ENCODE measurements at places on chromosomes 2 and 18.

GRCh38 chr18:11994703-11995444 is 13.6 kb downstream of the IMPA2 start:
- no peak for DNase-seq

- DNase-seq = no peak
Observed at GRCh38 chr18:13294309-13294708, 75.7 kb downstream of the LDLRAD4 start.

DNA sequence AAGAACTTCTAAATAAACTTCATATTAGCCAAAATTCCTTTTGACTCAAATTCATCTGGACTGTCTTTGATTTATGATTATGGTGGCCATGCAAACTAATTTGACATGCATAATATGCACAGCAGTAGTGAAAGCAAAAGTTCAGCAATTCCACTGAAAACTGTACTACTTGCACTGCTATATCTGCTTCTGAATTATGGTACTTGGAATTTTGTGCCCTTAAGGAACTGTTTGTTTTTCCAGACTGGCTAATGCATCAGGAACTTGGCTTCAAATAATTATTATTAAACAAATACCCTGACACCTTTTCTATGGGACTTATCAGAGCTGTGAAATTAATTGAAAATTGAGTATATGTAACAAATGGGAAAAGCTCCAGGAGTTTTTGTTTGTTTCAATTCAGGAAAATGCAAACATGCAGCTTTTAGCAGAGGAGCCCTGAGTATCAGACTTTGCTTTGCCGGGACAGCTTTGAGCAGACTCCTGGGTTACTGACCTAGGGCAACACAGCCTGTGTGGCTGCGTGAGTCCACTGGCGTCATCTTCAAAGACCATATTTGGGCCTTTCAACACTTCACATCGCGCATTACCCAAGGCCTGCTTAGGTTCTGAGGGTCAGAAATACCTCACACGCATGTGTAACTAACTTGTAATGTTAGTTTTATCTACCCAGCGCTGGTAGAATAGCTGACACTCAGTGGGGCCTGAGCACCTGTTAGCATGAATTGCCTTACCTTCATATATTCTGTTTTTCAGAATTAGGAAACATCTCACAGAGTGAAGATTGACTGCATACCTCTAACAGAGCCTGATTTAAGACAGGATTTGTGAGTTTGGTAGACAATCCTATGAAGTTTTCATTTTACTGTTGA is 35.4 kb downstream of the CFAP221 start:
- DNase-seq = no peak

DNA sequence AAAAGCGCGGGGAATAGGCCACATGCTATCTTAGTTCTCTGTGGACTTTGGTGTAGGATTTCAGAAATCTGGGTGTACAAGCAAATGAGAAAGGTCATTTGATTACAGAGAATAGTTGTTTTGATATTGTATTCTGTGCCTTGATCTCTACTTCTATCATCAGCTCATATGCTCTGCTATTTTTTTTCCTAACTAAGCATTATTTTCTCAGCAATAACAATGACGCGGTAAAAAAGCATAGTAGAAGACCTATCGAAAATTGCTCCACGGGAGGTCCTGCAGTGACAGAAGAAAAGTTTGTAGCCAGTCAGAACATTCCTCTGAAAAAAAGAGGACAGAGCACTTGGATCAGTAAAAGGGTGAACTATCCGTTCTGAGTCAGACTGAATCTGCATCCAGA is 2.8 kb upstream of the SETBP1 start:
- DNase-seq = no peak

GRCh38 chr2:177772529-177772928 is 300.0 kb downstream of the PDE11A start:
- peak; percentile 25 for DNase-seq

GRCh38 chr2:60811491-60812375 is 55.7 kb downstream of the PAPOLG start:
- no peak for DNase-seq

DNA sequence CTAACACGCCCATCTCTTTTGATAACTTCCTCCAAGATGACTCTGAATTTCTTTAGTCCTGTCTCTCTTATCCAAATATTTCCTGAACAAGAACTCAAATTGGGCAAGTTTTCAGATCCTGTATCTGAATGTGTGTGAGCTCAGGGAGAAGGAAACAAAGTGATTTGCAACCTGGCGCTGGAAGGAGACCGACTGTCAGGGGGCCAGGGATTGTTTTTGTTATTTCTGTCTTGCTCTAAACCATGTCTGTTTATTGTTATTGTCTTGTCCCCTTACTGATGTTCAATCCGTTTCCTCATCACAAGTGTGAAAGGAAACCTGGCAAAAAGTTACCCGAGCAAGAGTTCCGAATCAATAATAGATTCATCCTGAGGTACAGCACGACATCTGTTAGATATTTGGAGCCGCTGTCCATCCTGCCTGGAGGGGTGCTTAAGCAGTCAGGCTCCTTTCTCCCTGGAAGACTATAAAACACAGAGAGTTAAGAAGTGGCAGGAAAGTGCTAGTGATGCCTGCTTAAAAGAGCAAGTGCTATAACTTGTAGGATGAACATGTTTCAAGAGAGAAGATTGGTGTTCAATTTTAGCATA is 132.5 kb upstream of the OSR1 start:
- DNase-seq = no peak

DNA sequence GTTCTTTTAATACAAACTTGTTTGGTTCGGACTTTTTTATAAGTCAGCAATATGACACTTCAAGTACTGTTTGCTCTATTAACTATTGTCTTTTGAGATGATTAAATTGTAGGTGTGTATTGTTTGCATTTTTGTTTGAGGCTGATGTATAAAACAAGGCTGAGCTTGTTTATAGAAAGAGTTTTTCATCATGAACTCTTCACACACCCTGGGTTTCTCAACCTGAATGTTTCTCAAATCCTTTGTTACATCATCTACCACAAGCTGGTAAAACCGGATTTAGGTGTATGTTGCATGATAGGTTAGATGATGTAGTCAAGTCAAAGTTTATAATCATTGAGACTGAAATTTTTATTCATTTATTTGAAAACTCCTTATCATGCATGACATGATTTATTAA is 335.2 kb upstream of the LRATD1 start:
- DNase-seq = no peak

DNA sequence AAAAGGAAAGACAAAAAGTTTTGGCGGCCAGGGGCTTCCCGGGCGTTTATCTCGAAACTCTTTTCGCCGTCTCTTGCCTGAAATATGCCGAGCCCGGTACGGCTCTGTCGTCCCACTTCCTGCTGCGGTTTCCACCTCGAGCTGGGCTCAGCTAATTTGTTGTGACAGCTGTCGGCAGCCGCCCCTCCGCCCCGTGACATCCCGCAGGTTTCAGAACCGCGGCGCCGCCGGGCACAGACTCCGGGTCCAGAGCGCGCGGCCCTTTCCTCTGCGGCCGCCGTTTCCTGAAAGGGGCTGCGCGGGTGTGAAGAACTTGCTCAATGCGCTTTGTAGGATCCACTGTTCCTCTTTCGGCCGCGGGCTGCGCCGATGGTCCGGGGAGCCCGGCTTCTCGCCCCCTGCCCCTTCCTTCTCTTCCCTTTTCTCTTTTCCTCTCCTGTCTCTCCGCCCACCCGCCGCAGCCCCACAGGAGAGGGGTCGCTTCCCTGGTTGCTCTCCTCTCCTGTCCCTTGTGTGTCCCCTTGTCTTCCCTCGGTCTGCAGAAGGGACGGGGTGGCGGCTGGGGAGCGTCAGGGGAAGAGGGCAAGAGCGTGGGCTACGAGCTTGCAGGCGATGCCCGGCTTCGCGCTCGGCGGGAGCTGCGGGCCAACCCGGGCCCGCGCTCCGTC is 648 bp downstream of the ARID5A start:
- peak; percentile 69 for DNase-seq

DNA sequence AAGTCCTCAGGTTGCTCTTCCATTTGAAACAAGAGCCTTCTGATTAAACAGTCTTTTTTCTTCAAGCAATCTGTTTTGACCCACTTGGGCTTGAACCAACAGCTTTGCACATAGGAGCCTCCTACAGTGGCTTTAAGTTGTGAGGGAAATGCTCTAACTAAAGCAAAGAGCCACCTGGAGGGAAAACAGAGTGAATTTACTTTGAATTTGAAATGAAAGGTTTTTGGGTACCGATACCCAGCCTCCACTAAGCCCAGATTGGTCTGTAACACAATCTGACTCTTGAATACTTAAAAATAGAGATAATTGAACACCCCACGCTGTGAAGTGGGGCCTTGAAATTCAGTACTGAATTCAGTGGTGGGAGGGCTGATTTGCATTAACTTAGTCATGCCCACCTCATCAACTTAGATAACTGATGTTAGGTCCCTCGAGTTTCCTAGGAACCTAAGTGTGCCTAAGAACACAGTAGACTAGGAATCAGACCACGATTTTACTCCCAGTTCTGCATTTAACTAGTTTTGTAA is 56.3 kb upstream of the ACVR1C start:
- no peak for DNase-seq

GRCh38 chr2:206736935-206737334 is 18.7 kb upstream of the DYTN start:
- DNase-seq = no peak

DNA sequence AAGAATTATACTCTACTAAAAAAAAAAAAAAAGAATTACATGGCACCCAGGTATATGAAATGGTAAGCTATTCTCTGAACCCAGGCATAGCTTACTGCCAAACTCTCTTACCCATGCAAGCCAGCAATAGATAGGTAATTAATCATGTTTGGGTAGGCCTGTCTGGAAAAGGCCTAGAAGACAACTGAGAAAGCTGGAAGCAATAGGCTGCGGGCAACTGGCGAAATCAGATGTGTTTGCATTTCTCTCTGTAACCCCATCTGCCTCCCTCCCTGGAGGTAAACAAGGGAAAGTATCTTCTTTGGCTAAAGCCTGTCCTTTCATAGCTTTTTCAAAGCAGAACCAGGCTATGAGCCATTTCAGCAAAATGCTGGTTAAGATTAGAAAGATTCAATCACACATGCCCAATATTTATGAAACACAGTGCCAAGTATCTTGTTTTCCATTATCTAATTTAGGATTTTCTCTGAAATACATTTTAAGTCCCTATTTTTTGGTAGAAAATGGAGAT is 934.8 kb upstream of the DDX18 start:
- DNase-seq = no peak

- peak; percentile 92 for DNase-seq
Observed at GRCh38 chr2:43219383-43220228, 6.8 kb downstream of the ZFP36L2 start.

GRCh38 chr2:154720651-154721050 is 22.2 kb downstream of the KCNJ3 start:
- DNase-seq = no peak

DNA sequence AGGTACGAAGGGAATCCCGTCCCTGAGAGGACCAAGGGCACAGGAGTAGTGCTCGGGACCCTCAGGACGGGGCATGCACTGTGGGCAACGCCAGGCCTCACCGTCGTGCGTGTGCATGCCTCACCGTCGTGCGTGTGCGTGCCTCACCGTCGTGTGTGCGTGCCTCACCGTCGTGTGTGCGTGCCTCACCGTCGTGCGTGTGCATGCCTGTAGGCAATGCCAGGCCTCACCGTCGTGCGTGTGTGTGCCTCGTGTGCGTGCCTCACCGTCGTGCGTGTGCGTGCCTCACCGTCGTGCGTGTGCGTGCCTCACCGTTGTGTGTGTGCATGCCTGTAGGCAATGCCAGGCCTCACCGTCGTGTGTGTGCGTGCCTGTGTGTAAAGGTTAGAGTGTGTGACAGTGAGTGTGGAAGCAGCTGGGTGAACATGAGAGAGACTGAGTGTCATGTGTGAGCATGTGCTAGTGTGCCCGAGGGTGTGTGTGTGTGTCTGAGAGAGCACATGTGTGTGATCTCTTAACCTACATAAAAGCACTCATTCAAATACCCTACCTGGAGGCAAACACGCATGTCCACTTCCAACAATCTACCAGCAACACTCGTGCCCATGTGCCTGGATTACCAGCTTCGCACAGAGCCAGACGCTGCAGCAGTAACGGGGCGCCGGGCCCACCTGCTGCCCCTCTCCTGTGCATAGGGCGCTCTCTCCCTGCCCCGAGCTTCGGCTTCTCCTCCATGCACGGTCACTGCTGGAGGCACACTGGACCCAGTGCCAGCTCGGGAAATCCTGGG is 36.3 kb downstream of the ZNF516 start:
- no peak for DNase-seq

DNA sequence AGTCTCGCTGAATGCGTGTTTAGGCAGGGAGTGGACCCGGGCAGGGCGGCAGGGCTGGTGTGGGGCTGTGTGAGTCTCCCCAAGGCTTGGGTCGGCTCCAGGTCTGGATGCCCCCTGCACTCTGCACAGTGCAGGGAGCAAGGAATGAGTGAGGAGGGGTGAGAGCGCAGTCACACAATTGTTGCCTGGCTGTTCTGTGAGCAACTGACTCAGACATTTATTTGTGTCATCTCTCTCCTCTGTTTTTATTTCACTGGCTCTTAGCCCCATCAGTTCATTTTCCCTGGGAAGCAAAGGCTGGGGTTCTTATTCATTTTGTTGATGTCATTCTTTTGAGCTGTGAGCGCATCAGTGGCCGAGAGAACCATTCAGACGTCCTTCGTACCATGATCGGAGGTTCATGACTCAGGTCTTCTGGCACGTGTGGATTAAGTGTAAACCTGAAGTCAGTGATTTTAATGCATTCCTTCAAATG is 61.1 kb downstream of the GATA6 start:
- no peak for DNase-seq

DNA sequence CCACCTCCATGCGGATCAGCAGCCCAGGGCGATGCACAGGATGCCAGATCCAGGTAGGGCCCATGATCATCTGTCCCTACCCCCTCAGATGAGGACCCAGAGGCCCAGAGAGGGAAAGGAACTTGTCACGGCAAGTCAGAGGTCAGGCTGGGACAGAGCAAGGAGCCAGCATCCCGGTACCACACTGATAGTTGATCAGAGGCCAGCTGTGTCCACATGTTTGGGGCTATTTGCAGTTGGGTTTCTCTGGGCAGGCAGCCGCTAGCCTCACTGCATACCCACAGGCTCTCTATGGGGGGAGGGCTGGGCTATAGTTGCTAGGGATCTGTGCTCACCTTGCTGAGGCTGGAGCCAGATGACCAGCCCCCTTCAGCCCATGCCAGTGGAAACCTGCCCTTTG is 9.6 kb downstream of the GAREM2 start:
- DNase-seq = no peak

- no peak for DNase-seq
Observed at GRCh38 chr2:114717049-114717448, 274.6 kb downstream of the DPP10 start.

DNA sequence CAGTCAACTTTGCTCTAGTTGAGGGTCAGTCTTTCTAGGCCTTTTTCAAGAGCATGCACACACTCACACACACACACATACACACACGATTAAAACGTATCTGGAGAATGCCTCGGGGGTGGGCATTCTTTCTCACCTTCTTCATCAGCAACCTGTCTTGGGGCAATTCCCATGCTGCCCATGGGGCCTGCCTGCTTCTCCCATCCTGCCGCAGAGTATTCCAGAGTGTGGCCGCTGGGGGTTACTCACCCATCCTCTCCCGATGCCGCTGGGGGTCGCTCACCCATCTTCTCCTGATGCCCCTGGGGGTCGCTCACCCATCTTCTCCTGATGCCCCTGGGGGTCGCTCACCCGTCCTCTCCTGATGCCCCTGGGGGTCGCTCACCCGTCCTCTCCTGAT is 10.8 kb upstream of the ALLC start:
- no peak for DNase-seq
